Muscle of leg (tissue), 16 donors: ENCODE measurements at places on chromosomes 3 and 15. TPM values are rescaled to one million over a fixed set of nuclear protein-coding genes. Genes with fewer than 3 reads are reported as not detected.

Gene SLC28A2
- total RNA-seq: not detected

DNA sequence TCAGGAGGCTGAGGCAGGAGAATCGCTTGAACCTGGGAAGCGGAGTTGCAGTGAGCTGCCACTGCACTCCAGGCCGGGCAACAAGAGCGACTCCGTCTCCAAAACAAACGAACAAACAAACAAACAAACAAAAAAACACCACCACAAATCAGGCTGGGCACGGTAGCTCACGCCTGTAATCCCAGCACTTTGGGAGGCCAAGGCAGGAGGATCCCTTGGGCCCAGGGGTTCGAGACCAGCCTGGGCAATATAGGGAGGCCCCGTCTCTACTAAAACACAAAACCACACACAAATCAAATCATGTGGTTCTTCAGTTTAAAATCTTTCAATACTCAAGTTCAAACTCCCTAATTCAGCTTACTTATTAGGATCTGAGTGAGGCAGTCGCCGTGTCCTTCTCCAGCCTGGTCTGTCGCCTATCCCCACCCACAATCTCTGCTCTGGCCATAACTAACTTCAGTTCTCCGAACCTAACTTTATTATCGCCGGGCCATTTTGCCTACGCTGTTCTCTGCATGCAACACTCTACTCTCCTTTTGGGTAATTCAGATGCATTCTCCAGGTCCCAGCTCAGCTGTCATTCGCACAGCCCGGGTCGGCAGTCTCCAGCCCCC lies 660 bp upstream of the RTF1 start:
- DNase-seq: no peak

Gene PLA1A
- 0.09 TPM for total RNA-seq

Gene MED12L
- 11.7 TPM for total RNA-seq

GRCh38 chr3:119125742-119126504 lies 20.0 kb upstream of the TEX55 start:
- DNase-seq: no peak

GRCh38 chr3:193297421-193297820 lies 56.4 kb downstream of the PLAAT1 start:
- DNase-seq: no peak

GRCh38 chr3:8518138-8518537 lies 16.5 kb downstream of the LMCD1 start:
- DNase-seq: no peak

GRCh38 chr3:188151438-188151837 lies 2.5 kb upstream of the LPP start:
- no peak for DNase-seq

DNA sequence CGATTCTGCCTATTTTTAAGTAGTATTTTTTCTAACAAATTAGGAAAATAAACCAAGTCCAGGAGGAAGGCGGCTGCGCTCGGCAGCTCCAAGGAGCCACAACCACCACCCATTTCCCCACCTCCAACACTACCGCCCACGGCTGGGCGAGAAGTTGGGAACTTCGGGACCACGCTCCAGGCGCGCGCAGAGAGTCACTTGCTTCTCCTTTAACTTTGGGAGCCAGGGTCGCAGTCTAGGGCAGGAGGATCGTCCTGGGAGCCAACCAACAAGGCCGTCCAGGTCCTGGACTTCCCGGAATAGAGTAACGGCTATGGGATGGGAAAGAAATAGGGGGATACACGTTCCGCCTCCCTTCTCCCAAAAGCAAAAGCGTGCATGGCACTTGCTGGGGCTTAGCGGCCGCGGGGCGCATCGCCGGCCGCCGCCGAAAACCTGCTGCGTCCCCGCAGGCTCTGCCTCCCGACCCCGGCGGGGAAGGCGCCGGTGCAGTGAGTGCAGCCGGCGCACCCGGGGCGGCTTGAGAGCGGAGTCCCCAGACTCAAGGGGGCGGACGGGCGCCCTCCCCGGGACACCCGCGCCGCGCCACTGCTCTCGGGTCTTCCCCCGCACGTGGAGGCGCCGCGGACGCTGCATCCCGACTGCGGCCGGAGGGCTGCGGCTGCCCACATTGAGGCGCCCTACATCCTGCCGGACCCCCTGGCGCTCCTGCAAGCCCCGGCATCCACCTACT lies 699 bp downstream of the MEGF11 start:
- DNase-seq: peak; percentile 26

GRCh38 chr15:77839970-77840905 lies 207.5 kb upstream of the LINGO1 start:
- DNase-seq: no peak

DNA sequence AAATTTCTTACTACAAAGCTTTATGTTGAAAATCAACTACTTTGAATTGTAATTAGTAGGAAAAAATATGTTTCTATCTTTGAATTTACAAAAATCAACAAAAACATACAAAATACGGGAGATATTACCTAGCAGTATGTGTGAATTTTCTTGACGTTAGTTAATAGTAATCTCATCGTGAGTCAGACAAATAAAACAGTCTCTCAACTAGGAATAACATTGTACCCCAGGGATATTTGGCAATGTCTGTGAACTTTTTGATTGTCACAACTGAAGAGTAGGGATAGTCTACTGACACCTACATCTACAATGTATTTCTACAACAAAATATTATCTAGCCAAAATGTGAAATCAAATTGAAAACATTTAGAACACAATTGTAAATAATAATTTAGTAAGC lies 250.3 kb downstream of the POLQ start:
- DNase-seq: no peak

DNA sequence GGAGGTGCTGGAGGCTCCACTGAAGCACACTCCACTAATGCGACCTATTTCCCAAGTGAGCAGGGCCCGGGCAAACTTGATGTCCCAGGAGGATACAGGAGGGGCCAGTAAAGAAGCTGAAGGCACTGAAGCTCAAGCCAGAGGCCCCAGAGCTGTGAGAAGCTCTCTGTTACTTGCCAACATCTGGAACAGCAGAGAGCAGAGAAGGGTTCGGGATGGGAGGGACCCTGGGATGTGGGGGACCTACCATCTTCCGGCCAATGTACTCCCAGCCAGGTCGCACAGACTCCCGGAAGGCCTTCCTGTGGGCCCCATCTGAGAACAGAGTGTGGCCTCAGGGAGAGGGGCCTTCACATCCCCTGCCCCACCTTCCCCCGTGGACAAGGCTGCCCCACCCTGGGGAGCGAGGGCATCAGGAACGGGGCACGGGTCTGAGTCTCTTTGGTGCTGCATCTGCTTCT lies 3.1 kb downstream of the HHATL start:
- no peak for DNase-seq

Gene THRB
- 3.1 TPM for total RNA-seq

DNA sequence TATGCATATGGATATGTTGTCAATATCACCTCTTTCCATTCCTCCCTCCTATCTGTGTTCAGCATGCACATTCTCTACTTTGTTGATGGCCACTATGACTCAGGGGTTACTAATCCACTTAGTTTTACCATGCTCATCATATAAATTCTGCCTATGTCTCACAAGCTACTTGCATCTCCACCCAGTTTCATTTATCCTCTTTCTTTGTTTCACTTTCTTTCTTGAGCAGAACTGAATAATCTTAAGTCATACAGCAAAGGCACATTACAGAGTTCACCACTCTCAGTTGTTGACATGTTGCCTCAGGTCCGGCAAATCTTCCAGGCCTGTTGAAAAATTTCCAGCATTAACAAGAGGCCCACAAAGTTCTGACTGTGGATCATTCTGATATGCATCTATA lies 71.5 kb downstream of the SSR3 start:
- DNase-seq: peak; percentile 38

DNA sequence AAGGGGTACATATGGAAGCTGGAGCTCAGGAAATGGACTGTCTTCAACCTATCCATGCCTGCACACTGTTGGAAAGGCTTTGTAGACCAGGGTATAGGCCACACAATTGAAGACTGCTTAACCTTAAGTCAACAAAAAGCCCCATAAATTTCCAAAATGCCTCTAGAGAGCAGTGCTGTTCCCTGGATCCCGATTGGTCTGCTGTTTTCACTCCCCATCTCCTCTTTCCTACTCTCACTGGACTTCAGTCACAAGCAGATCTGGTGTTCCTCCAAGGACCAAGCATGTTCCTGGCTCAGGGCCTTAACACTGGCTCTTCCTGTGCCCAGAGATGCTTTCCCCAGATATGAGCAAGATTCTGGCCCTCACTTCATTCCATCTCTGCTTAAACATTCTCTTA lies 22.8 kb upstream of the LRRC34 start:
- no peak for DNase-seq

DNA sequence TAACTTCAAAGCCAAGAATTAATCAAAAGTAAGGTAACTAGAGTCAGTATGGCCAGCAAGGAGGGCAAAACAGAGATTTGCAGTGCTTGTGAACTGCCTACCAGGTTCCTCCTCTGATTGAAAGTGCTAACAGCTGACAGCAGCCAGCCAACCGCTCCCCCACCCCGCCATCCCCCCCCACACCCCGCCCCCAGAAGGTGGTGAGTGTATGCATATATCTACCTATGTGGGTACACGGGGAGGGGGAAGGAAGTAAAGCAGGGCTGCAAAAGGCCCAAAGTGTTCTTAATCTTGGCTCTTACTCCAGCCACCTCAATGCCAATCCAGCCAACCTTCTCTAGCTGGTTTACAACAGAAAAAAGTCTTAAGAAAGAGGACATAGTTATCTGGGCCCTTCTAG lies 50.7 kb downstream of the RAF1 start:
- DNase-seq: no peak

DNA sequence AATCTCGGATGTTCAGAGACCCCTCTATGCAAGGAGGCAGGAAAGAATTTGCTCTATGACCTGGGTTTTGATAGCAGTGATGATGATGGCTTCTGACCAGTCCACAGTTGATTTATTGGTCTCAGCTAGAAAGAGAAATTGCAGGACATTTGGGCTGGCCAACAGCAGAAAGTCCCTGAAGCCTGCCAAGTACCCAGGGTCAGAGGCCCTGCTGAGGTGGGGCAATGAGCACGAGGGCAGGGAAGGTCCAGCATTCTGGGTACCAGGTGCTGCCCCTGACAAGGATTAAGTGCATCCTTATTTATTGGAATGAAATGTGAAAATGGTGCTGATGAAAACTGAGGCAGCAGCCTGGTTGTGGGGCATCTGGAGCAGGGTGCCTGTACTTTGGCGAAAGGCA lies 19.8 kb downstream of the C3orf62 start:
- DNase-seq: no peak

DNA sequence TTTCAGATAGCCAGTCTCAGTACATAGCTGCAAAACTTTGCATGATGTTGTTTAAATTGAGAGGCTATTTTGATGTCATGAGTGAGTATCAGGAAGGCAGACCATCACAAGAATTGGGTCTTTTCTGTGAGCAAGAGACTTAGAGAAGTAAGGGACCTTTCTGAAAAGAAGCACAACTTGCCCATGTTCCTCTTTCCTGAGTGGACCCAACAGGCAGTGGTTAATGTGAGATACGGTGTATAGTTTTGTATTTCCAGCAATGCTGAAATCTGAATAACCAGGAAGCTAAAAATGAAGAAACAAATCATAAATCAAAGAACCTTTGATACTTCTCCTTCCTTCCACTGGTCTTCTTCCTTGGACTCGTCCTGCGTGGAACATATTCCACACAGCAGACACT lies 25.1 kb downstream of the MCTP2 start:
- no peak for DNase-seq

Gene RBM5
- 161 TPM for total RNA-seq
